A172 (cell line): ENCODE measurements at places on chromosomes 3 and 15.

DNA sequence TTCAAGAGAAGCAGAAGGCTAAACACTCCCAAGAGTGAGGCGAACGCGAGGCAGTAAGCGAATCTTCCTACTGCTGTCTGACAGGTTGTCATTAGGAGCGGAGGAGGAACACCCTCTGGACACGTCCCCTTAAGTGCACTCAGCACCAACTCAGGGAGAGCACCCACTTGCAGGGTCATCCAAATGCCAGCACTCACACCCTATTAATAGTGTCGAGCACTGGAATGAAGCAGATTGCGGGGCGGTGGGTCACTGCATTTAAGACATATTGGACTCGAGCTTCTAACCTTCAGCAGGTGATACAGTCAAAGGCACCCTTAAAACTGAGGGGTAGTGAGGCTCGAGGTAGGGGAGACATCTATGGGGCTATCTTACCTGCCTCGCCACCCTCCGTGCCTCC lies 28.7 kb downstream of the SH3BP5 start:
- DNase-seq = no peak

DNA sequence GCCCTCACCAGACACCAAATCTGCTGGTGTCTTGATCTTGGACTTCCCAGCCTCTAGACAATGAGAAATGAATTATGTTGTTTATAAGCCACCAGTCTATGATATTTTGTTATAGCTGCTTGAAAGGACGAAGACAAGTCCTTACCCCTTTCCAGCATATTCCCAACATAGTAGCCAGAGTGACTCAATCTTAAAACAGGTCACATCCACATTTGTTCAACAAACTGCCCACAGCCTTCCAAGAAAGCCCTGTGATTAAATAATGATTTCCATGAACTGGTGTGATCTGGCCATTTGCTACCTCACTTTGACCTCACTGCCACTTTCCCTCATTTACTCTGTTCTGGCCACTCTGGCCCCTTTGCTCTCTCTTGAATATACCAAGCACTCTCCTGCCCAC lies 193.7 kb upstream of the CFAP20DC start:
- no peak for DNase-seq

GRCh38 chr3:161372321-161373260 lies 1.3 kb upstream of the SPTSSB start:
- no peak for DNase-seq

- DNase-seq = no peak
Measured at GRCh38 chr3:66406163-66406562, 94.7 kb downstream of the LRIG1 start.

DNA sequence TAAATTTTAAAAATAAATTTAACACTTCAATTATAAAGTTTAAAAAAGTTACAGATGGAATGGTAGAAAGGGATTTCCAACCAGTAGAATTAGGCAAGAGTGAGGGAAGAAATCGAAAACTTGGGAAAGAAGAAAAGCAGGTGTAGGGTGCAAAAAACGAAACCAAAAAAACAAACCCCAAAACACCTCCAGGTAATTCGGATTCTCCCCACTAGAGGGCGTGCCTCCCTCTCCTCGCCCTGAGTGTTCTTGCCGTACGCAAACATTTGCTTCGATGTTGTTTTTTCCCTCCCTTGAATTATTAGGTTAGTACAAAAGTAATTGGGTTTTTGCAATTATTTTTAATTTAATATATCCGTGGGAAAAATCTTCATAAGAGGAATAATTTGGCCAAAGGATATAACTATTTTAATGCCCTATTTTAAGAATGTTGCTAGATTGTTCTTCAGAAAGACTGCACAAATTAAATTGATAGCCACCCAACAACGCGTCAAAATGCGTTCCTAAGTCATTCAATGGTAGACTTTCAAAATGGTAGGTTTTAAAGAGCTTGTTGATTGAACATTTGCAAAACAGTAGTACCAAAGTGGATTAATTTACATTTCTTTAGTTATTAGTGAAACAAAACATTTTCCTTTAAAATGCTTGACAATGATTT lies 63.7 kb downstream of the SLC30A4 start:
- peak; percentile 58 for DNase-seq

- DNase-seq = no peak
Measured at GRCh38 chr15:66753687-66754377, 51.8 kb downstream of the SMAD6 start.

- DNase-seq = no peak
Measured at GRCh38 chr3:172069478-172069877, 30.1 kb downstream of the FNDC3B start.

GRCh38 chr3:152595975-152596821 lies 238.7 kb upstream of the P2RY1 start:
- peak; percentile 36 for DNase-seq

DNA sequence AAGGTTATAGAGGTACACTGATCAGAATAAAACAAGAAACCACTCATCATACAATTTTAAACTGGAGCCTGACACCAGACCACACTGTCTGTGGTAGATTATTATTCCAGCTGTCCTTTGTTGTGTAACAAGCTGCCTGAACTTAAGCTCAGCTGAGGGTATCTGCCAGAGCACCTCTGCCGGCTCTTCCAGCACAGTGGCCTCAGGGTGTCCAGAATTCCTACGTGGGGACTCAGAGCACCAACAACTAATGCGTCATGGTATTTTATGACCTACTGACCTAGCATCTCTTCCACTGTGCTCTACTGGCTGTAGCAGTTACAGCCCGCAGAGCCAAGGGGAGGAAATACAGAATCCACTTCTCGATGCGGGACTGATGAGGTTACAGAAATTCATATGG lies 15.6 kb upstream of the RAF1 start:
- DNase-seq = peak; percentile 85

DNA sequence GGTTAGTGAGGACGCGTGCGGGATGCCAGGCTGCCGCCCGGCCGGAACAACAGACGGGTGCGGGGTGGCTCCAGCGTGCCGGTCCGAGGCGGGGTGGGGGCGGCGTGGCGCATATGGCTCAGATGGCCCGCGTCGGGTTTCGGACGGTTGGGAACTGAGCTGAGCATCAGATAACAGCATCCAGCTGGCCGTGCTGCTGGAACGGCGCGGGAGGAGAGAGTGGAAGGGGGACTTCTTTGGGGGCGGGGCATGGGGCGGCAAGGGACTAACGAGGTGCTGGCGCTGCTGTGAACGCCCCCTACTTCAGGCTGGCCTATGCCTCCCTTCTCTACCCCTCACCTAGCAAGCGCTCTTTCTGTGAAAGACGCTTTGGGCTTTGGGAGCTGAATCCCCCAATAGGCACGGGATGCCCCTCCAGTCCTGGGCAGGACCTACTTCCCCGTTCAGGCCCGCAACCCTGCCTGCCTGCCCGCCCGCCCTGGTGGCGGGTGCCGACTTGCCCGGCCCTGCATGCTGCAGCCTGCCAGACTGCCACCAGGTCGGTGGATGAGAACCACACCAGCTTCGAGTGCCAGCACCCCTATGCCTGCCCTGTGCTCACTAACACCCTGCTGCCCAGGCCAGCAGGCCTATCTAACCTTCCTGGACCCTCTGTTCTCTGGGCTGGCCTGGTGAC lies 542 bp downstream of the INKA1 start:
- peak; percentile 12 for DNase-seq

GRCh38 chr3:187725653-187726370 lies 19.5 kb downstream of the BCL6 start:
- DNase-seq = no peak

DNA sequence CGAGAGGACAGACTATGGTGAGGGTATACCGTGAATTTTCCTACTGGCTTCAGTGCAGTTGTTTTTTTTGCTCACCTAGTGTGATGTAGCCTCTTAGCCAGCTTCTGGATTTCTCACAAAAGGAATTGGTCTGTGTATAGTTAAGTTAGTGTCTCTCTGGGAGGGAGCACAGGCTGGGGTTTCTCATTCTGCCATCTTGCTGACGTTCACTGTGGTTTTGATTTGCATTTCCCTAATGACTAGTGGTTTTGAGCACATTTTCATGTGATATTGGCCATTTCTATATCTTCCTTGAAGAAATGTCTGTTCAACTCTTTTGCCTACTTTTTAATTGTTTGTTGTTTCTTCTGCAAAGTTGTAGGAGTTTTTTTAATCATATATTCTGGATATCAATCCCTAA lies 2.2 kb upstream of the CD86 start:
- DNase-seq = no peak

DNA sequence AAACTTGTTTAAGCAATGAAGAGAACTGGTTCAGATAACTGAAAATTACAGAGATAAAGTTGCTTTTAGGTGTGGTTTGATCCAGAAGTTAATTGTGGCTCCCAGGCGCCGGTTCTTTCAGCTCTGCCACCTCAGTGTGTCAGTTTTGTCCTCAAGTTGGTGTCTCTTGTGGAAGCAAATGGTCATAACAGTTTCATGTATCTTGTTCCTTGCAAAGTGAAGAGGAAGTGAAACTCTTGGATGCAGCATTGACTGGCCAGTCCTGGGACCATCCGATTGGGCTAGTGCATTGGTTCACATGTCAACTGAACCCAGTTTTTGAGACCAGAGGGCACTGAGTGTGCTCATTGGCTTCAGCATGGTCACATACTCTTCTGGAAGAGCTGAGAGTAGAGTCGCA lies 181.4 kb upstream of the GRM7 start:
- no peak for DNase-seq

DNA sequence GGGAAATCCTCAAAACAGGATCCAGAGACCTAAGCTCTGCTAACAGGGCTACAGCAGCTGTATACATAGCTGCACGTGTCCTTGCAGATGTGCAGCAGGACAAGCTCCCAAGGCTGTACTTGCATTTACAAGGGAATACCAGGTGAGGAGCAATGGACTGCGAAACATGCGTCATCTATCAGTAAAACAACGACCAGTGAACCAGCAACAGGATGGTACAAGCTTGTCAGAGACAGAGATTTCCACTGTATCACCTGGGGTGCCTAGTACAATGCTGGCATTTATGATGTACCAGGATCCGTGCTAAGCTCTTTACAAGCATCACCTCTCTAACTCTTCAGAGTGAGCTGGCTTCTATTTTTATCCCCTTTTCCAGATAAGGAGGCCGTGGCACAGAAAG lies 227.3 kb downstream of the FOXP1 start:
- DNase-seq = no peak

DNA sequence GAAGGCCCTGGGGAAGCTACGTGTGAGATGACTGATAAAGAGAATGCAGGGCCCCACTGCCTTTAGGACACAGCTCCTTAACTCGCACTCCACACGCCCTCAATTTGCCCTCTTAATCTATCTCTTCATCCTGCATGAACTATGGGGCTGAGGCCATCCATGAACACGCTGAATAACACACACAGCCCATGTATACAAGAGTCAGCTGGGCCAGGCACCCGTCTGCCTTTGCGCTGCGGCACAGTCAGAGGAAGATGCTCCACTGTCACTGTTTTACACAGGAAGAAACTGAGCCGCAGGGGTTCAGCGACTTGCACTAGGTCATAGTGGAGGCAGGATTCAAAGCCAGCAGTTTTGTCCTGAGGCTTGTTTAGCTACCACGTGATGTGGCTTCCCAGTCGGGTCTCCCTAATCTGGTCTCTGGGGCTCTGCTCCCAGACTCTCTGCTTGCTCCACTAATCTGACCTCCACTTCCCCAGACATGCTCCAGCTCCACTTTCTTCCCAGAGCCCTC lies 43.9 kb downstream of the TLE3 start:
- no peak for DNase-seq

DNA sequence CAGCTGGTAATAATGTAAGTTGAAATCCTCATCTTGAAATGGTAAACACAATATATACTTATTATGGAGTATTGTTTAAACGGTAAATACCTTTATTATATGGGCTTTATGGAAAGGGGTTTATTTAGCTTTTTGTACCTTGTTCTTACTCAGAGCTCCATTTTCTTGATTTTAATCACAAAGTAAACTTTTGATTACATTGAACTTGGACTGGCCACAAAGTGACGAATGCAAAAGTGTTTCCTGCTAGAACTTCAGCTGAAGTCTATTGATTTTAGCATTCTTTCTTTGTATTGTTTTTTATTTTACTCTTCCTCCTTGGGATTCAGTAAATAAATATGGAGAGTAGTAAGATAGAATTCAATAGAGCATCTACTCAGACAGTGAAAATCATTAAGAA lies 19.8 kb upstream of the AADAC start:
- DNase-seq = no peak

- DNase-seq = no peak
Measured at GRCh38 chr3:18372786-18373405, 52.2 kb downstream of the SATB1 start.

GRCh38 chr3:14576163-14576562 lies 36.0 kb upstream of the GRIP2 start:
- DNase-seq = no peak

DNA sequence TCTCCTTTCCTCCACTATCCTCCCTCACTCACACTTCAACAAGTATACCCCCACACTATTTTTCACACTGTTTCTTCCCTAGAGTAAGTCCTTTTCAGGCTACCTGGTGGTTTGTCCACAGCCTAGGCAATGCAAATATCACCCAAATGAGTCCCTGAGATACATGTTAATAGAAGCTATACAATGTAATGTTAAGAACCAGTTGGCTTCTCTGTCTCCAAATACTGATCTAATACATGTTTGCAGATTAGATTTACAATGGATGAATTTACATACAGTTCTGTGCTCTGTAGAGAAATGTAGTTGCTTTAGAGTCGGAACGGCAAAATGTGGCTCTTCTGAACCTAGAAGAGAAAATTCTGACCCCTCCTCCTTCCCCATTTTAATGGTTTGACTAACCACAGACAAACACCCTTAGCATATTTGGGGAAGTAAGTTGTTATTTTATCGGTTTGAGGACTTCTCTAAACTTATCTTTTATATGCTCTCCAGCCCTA lies 63.6 kb upstream of the MBNL1 start:
- no peak for DNase-seq

DNA sequence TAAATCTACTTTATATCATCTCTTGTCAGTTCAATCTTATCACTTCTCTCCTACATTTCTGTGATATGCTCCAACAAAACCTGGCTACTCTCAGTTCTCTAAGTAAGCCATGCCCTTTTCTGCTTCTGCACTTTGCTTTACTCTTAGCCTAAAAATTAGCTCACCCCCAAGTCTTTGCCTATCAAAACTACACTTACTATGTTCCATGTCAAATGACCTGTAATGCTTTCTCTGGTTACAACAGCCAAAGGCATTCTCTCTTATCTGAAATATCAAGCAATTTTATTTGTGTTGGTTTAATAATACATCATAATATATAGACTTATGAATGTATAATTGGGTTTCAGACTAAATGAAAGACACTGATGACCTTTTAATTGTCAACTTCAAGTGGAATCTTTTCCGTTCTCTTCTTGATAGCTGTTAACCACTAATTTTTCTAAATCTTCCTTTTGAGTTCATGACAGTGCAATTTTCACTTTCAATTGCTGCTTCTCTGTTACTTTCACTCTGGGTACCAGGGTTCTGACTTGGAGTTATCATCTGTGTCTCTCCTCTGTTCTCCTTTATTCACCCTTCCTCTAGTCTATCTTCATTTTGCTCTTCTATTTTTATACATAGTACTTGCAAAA lies 619.0 kb upstream of the GOLIM4 start:
- no peak for DNase-seq

GRCh38 chr3:112038863-112039262 lies 4.3 kb downstream of the TMPRSS7 start:
- DNase-seq = peak; percentile 55

DNA sequence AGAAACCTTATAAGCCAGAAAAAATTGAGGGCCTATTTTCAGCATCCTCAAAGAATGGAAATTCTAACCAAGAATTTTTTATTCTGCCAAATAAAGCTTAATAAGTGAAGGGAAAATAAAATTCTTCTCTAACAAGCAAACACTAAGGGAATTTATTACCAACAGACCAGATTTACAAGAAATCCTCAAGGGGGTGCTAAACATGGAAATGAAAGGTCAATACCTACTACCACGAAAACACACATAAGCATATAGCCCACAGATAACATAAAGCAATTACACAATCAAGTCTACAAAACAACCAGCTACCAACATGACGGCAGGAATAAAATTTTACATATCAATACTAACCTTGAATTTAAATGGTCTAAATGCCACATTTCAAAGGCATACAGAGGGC lies 883.5 kb downstream of the SI start:
- DNase-seq = no peak
